Caco-2 (cell line): ENCODE measurements at places on chromosomes 2 and 18. TPM values are rescaled to one million over a fixed set of nuclear protein-coding genes. Genes with fewer than 3 reads are reported as not detected.
A peak's percentile ranks its signal among the peaks of the same experiment; 100 is the strongest.

- H3K4me1 ChIP-seq = no peaks in the 10 kb centered on the region
- no peak overlapping the region for H3K27ac ChIP-seq
- DNase-seq = no peak
- no peaks in the 10 kb centered on the region for H3K36me3 ChIP-seq
- no peaks in the 10 kb centered on the region for H3K27me3 ChIP-seq
These were observed 181.7 kb upstream of the COPS8 start for GRCh38 chr2:236903978-236904377.

- no peaks in the 10 kb centered on the region for H3K36me3 ChIP-seq
- DNase-seq = no peak
- H3K4me3 ChIP-seq = no peak overlapping the region
- H3K4me1 ChIP-seq = peaks cover 76% of the 10 kb centered on the region
- peak overlapping the region; percentile 4 for H3K27ac ChIP-seq
- H3K27me3 ChIP-seq = no peaks in the 10 kb centered on the region
These were observed 90.7 kb downstream of the CRIM1 start for GRCh38 chr2:36446294-36446693.

- H3K36me3 ChIP-seq = no peaks in the 10 kb centered on the region
- peak overlapping the region; percentile 16 for H3K4me3 ChIP-seq
- peak overlapping the region; percentile 68 for H3K27ac ChIP-seq
- H3K4me1 ChIP-seq = peaks cover 20% of the 10 kb centered on the region
- H3K27me3 ChIP-seq = no peaks in the 10 kb centered on the region
These were observed 209.9 kb downstream of the TFCP2L1 start for GRCh38 chr2:121075006-121075551.

DNA sequence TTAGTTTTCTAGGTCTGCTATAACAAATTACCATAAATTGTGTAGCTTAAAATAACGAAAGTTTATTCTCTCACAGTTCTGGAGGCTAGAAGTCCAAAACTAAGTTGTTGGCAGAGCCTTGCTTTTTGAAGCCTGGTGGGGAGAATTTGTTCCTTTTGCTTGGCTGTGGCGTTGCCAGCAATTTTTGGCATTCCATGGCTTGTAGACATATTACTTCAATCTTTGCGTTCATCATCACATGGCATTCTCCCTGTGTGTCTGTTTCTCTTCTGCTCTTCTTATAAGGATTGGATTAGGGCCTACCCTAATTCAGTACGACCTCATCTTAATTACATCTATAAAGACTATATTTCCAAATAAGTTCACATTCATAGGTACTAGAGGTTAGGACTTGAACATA, 217.7 kb downstream of the MBD5 start:
- H3K36me3 ChIP-seq = no peaks in the 10 kb centered on the region
- DNase-seq = no peak
- H3K4me1 ChIP-seq = no peaks in the 10 kb centered on the region
- H3K4me3 ChIP-seq = no peak overlapping the region
- H3K27ac ChIP-seq = no peak overlapping the region

DNA sequence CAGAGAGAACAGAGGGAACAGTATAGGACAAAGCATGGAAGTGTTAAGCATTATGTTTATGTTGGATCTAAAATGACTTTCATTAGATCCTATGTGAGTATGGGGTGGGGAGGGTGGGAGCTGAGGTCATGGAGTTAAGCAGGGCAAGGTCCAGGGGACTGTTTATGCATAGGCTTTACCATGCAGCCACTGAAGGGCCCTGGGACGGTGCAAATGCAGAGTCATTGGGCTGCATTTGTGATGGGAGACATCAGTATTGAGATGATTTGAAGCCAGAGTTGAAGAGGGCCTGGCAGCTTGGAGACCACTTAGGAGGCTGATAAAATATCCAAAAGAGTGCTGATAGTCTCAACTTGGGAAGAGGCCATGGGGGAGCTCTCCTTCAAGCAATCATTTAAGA, 22.7 kb downstream of the IL1RL2 start:
- DNase-seq = no peak
- H3K27ac ChIP-seq = no peak overlapping the region
- no peaks in the 10 kb centered on the region for H3K36me3 ChIP-seq
- H3K4me1 ChIP-seq = no peaks in the 10 kb centered on the region

DNA sequence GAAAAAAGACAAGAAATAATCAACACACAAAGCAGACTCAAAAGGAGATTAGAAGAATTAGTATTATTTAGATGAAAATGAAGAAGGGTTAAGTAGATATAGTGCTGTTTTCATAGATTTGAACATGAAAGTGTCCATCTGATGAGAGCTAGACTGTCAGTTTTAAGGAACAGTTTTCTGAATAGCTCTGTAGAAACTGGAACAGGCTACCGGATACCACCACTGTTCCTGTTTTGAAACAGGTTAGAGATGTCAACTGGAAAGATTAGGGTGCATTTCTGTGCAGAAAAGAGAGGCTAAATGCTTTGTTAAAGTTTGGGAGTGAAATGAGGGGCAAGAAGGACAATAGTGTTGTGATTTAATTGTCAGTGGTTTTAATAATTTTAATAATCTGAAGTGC, 908.8 kb downstream of the CNTNAP5 start:
- no peaks in the 10 kb centered on the region for H3K4me1 ChIP-seq
- no peak for DNase-seq
- H3K4me3 ChIP-seq = no peak overlapping the region
- H3K27me3 ChIP-seq = no peaks in the 10 kb centered on the region
- no peak overlapping the region for H3K27ac ChIP-seq

GRCh38 chr2:98800330-98801064, 69.6 kb upstream of the MGAT4A start:
- no peak overlapping the region for H3K4me3 ChIP-seq
- DNase-seq = no peak
- H3K27me3 ChIP-seq = no peaks in the 10 kb centered on the region

GRCh38 chr2:81545626-81546025, 1241.1 kb upstream of the LRRTM1 start:
- H3K27ac ChIP-seq = no peak overlapping the region
- H3K36me3 ChIP-seq = no peaks in the 10 kb centered on the region
- H3K4me3 ChIP-seq = no peak overlapping the region
- no peaks in the 10 kb centered on the region for H3K4me1 ChIP-seq
- DNase-seq = no peak

GRCh38 chr2:191020742-191021381, 6.9 kb upstream of the STAT1 start:
- no peaks in the 10 kb centered on the region for H3K27me3 ChIP-seq
- no peaks in the 10 kb centered on the region; the same call in 1 of the 2 replicates for H3K36me3 ChIP-seq
- H3K27ac ChIP-seq = no peak overlapping the region
- peaks cover 25% of the 10 kb centered on the region for H3K4me1 ChIP-seq
- peak overlapping the region; percentile 67 for H3K4me3 ChIP-seq

DNA sequence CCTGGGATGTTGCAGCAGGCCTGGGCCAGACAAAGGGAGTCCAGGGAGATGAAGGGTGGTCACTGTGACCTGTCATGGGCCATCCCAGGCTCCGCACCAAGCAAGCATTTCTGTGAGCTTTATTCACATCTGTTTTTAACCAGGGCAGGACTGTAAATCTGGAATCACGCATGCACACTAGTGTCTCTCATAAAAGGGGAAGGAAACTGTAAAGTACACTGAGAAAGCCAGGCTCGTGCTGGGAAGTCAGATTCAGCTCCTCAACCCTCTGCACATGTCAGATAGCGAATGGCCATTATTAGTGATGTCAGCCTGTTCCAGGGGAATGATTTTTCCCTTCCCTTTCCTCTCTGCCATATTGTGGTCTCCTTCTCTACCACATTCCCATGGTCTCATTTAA, 818.6 kb upstream of the RAB6C start:
- H3K36me3 ChIP-seq = no peaks in the 10 kb centered on the region
- H3K27me3 ChIP-seq = no peaks in the 10 kb centered on the region; the same call in 1 of the 2 replicates
- DNase-seq = no peak
- H3K4me3 ChIP-seq = no peak overlapping the region

DNA sequence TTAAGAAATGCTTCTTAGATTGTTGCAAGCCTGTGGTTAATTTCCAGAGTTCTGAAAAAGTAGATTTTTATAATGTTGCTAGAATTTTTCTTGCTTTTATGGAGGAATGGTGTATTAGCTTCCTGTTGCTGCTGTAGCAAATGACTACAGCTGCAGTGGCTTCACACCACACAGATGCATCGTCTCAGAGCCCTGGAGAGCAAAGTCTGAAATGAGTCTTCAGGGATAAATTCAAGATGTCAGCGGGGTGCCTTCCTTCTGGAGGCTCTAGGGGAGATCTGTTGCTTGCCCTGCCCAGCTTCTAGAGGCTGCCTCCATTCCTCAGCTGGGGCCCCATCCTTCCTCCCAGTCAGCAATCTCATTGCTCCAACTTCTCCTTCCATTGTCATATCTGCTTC, 187.8 kb downstream of the ZNF516 start:
- H3K36me3 ChIP-seq = no peaks in the 10 kb centered on the region
- H3K27ac ChIP-seq = no peak overlapping the region
- no peak for DNase-seq
- H3K4me3 ChIP-seq = no peak overlapping the region
- H3K27me3 ChIP-seq = no peaks in the 10 kb centered on the region

- H3K27me3 ChIP-seq = no peaks in the 10 kb centered on the region
- H3K36me3 ChIP-seq = no peaks in the 10 kb centered on the region
- no peak overlapping the region for H3K27ac ChIP-seq
- no peak for DNase-seq
These were observed 954 bp downstream of the RAPGEF4 start for GRCh38 chr2:172736424-172737174.

DNA sequence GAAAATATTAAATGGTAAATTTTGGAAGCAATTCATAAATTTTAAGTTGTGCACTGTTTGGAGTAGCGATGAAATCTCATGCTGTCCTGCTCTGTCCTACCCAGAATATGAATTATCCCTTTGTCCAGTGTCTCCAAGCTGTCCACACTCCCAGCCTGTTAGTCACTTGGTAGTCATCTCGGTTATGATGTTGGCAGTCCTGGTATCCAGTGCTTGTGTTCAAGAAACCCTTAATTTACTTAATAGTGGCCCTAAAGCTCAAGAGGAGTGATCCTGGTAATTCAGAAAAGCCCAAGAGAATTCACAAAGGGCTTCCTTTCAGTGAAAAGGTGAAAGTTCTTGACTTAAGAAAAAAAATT, 71.8 kb upstream of the STAM2 start:
- no peak overlapping the region for H3K4me3 ChIP-seq
- no peaks in the 10 kb centered on the region for H3K36me3 ChIP-seq
- DNase-seq = no peak
- no peaks in the 10 kb centered on the region for H3K27me3 ChIP-seq
- H3K27ac ChIP-seq = no peak overlapping the region

DNA sequence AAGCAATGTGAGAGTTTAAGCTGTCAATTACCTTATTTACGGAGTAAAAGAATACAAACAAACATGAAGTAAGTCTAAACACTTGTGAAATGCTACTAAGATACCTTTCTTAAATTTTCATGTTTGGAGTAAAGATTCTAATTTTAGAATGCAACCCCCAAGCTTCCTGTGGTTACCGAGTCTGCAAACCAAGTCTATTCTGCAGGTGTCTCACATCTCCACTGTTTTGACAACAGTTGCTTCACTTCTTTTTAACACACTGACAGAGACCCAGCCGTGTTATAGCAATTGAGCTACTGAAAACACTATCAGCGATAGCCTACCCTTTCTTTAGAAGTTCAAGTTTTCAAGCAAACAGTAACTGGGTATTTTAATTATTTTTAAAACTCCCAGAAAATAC, 608.3 kb downstream of the ERBB4 start:
- H3K36me3 ChIP-seq = no peaks in the 10 kb centered on the region
- no peaks in the 10 kb centered on the region for H3K4me1 ChIP-seq
- H3K27me3 ChIP-seq = no peaks in the 10 kb centered on the region
- no peak overlapping the region for H3K4me3 ChIP-seq

GRCh38 chr2:73992036-73992435, 7.3 kb downstream of the TET3 start:
- DNase-seq = no peak
- H3K36me3 ChIP-seq = peaks cover 7% of the 10 kb centered on the region
- no peaks in the 10 kb centered on the region for H3K27me3 ChIP-seq
- H3K27ac ChIP-seq = no peak overlapping the region
- H3K4me1 ChIP-seq = peaks cover 5% of the 10 kb centered on the region
- no peak overlapping the region for H3K4me3 ChIP-seq

DNA sequence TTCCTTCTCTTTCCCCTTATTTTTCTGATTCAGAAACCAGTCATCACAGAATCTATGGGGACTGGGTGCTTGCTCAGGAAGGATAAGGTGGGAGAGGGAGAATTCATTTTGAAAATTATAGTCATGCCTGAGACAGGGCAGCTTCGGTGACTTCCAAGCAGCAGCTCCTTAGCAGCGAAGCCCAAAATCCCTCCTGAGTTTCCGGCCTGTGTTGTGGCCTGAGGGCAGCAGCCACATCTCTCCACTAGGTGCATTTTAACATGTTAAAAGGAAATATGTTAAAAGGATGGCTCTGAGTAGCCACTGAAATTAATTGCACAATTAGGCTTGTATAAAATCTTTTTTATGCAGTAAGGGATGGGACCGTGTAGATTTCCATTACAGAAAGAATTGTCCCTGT, 207.0 kb upstream of the RAB12 start:
- no peaks in the 10 kb centered on the region; the same call in 1 of the 2 replicates for H3K36me3 ChIP-seq
- DNase-seq = no peak
- no peak overlapping the region for H3K4me3 ChIP-seq
- no peaks in the 10 kb centered on the region for H3K4me1 ChIP-seq
- H3K27ac ChIP-seq = no peak overlapping the region

GRCh38 chr2:240963868-240964703, 34.3 kb upstream of the SNED1 start:
- H3K4me1 ChIP-seq = no peaks in the 10 kb centered on the region
- H3K36me3 ChIP-seq = no peaks in the 10 kb centered on the region
- H3K4me3 ChIP-seq = no peak overlapping the region
- H3K27me3 ChIP-seq = no peaks in the 10 kb centered on the region
- no peak for DNase-seq

DNA sequence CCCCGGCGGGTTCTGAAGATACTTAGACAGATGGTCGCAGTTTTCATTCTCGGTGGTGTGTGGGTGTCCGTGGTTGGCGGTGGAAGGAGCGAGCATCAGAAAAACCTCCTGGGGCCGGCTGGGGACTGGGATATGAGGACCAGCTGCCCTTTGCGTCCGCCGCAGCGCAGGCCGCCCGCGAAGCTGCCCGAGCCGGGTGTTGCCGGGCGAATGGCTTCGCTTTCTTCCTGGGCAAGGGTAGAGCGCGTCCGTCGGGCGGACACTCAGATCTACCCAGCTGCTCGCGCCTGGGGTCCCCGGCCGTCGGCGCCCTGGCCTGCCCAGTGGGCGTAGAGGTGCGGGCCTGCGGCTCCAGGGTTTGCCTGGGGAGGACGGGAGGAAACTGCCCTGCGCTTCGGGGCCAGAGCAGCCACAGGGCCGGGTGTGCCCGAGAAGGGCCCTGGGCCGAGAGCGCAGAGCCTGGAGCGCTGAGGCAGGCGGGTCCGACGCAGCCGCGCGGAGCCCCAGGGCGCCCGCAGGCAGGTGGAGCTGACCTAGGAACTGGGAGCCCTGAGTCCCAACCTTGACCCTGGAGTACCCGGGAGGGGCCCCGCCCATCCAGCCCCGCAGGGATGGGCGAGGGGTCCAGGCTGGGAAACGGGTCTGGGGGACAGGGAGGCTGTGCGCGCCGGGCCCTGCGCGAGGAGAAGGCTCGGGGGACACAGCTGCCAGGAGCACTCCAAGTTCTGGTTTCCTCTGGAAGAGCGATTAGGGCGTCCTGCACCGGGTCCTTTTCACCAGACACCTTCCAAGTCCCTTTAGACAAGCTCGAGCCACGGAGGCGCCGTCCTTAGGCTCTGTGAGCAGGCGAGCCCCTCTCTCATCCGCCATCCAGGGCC, 1.3 kb downstream of the TWIST2 start:
- H3K4me3 ChIP-seq = no peak overlapping the region
- no peaks in the 10 kb centered on the region for H3K27me3 ChIP-seq
- H3K27ac ChIP-seq = no peak overlapping the region
- DNase-seq = no peak
- no peaks in the 10 kb centered on the region for H3K36me3 ChIP-seq

HSBP1L1 gene
- total RNA-seq = 25.7 and 25.9 TPM in 2 replicates

STARD6 gene
- total RNA-seq = not detected in 2 replicates

VWA3B gene
- not detected in 2 replicates for total RNA-seq

MOGAT1 gene
- total RNA-seq = not detected in 2 replicates

FAM161A gene
- 9.1 and 9.8 TPM in 2 replicates for total RNA-seq
